SHP77 treated with DMSO at 0.1 percent for 48 hours (cell line): ENCODE measurements at places on chromosomes 3 and 15.

- DNase-seq = no peak
Observed at GRCh38 chr15:90234096-90234988, at the start of gene GDPGP1. TSS of gene GDPGP1 (plus strand) at chr15:90234209. CDS start at chr15:90240909, 6,700 bp downstream.

DNA sequence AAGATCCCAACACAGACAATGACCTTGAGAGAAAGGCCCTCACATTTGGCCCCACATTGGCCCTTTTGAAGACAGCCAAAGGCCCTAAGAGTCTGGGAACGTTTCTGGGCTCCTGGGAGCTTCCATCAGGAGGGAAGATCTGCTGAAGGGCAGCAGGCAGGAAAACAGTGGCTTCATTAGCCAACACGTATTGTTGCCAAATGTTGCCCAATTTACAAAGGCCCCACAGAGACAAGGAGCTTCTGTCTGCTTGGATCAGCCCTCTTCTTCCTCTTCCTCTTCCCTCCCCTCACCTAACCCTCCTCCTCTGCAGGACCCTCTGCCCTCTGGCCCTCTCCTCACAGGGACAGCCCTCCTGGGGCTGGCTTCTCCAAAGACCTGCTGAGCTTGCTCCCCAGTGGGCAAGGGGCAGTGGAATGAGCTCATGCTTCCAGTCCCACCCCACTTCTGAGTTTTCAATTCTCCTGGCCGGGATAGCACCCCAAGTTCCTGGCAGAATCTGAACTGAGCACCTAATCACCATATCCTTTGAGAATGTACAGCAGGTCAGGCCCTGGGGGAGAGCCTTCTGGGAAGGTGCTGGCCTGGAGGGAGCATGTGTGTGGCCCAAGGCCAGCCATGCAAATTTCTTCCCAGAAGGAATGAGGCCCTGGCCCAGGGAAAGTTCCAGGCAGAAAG lies 5.1 kb upstream of the LTF start:
- no peak for DNase-seq

- peak; percentile 56 for DNase-seq
Observed at GRCh38 chr3:142586803-142587406, 8.4 kb upstream of the ATR start.

DNA sequence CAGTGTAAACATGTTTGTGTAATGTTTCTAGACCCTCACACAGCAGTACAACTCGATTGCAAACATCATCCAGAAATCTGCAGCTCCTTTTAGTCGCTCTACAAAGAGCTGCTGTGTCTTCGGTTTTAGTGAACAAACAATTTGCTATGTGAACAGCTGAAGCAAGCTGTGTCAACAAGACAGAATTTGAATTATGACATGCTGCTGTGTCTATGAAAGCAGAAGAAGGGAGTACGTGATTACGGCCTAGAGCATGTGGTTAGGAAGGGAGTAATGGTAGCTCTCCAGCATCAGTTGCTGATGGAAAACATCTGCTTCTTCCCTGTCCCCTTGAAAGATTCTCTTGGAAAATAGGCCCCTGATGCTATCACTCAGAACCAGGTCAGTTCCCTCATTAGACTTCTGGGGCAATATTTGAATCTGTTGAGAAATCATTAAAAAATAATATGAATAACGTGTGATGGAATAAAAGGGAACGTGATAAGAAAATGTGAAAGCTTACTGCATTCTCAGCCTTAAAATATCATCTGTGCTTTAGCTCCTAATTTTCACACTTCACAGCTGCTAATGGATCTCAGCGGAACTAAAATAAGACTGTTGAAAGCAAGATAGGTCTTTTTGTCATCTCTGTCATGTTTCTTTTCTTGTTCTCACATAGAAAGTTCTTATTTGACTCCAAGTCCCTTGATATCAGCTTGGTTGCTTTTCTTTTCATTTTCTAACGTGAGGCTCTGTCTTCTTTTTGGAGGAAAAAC lies 891.5 kb downstream of the ROBO2 start:
- peak; percentile 97 for DNase-seq

GRCh38 chr3:3631114-3631513 lies 168.1 kb upstream of the LRRN1 start:
- no peak for DNase-seq

DNA sequence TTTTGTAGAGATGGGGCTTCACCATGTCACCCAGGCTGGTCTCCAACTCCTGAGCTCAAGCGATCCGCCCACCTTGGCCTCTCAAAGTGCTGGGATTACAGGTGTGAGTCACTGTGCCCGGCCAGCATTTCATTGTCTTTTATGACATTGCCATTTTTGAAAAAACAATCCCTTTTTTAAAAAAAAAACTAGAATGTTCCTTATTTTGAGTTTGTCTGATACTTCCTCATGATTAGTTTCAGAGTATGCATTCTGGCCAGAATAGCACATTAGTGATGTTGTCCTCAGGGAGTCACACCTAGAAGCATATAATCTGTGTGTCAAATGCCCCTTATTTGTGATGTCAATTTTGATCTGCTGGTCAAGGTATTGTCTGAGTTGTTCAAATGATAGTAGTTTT lies 21.2 kb upstream of the NMD3 start:
- DNase-seq = no peak
